ENCODE measurements at places on chromosomes 5 and 9. TPM values are rescaled to one million over a fixed set of nuclear protein-coding genes. Genes with fewer than 3 reads are reported as not detected.
A peak's percentile ranks its signal among the peaks of the same experiment; 100 is the strongest.

GRCh38 chr9:88344013-88344412, 44.2 kb upstream of the SPIN1 start:
- no peak for DNase-seq

DNA sequence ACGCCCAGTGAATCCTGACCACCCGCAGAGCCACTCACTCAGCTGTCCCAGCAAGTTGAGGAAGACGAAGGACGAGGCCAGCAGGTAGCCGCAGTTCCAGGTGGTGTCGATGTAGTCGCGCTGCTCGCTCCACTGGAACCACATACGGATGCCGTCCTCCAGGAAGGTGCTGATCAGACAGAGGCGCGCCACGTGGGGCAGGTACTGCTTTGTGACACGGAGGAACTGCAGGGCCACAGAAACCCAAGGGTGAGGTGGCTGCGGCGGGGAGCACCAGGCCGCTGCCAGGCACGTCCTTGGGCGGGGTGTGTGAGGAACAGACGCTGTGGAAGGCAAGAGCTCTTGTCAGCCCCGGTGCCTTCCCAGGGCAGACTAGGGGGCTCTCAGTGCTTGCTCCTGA, 8.6 kb downstream of the SURF4 start:
- no peak for DNase-seq

- peak; percentile 74 for DNase-seq
Measured at GRCh38 chr9:131697908-131698617, 41.8 kb downstream of the RAPGEF1 start.

NRARP gene
- total RNA-seq, result 5.1 TPM

SLC25A48 gene
- not detected for total RNA-seq

SLC6A3 gene
- total RNA-seq, result not detected

Measured in NCI-H460 (cell line).